Body of pancreas (tissue), 4 donors: ENCODE measurements at places on chromosomes 3 and 15.
A peak's percentile ranks its signal among the peaks of the same experiment; 100 is the strongest.

DNA sequence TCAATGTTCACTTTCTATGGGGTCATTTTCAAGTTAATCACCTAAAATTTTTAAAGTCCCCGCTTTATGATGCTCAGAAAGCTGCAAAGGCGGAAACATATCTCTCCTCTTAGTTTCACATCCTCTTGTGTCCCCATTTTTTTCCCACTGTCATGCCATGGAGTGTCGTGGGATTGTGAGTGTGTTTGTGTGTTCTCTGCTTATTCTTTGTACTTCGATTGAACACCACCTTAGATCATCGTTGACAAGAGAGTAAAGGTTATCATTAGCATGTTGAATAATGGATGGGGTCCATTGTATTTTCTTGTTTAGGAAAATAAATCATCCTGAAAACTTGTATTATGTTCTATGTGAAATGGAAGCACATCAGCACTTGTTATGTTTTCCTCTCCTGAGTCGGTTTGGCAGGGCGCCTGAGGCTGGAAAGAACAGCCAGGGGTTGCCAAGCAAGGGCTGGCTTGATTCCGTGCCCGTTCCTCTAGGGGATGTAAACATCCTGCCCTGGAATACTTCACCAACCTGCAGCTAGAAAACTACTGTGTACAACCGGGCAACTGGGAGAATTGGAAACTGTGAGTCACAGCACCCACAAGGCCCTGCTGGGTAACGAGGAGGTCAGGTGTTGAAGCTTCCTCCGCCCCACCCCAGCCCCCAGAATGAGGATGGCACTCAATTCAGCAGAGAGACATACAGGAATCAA lies 67.2 kb downstream of the EIF4E3 start:
- H3K4me3 ChIP-seq, result no peak overlapping the region
- no peaks in the 10 kb centered on the region for H3K36me3 ChIP-seq
- peak; percentile 99 for DNase-seq
- H3K4me1 ChIP-seq, result peaks cover 35% of the 10 kb centered on the region
- peak overlapping the region; percentile 77 for H3K27ac ChIP-seq

GRCh38 chr3:159821736-159822135 lies 166.9 kb upstream of the IL12A start:
- no peaks in the 10 kb centered on the region for H3K36me3 ChIP-seq
- no peak overlapping the region for H3K27ac ChIP-seq
- no peaks in the 10 kb centered on the region for H3K4me1 ChIP-seq
- DNase-seq, result no peak
- H3K27me3 ChIP-seq, result no peaks in the 10 kb centered on the region
- no peak overlapping the region for H3K4me3 ChIP-seq

- DNase-seq, result peak; percentile 22
- H3K36me3 ChIP-seq, result no peaks in the 10 kb centered on the region
- no peak overlapping the region for H3K27ac ChIP-seq
- H3K4me1 ChIP-seq, result peaks cover 14% of the 10 kb centered on the region
Measured at GRCh38 chr3:43733459-43734384, 43.0 kb downstream of the ABHD5 start.

DNA sequence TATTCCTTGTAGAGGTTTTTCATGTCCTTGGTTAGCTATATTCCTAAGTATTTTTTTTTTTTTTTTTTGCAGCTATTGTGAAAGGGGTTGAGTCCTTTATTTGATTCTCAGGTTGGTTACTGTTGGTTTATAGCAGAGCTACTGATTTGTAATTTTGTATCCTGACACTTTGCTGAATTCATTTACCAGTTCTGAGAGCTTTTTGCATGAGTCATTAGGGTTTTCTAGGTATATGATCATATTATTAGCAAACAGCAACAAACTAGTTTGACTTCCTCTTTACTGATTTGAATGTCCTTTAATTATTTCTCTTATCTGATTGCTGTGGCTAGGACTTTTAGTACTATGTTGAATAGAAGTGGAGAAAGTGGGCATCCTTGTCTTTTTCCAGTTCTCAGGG lies 737.4 kb downstream of the ZNF385D start:
- no peak for DNase-seq
- no peak overlapping the region for H3K27ac ChIP-seq
- no peaks in the 10 kb centered on the region for H3K36me3 ChIP-seq
- no peak overlapping the region for H3K4me3 ChIP-seq
- H3K4me1 ChIP-seq, result no peaks in the 10 kb centered on the region

- DNase-seq, result no peak
- H3K4me3 ChIP-seq, result no peak overlapping the region
- H3K36me3 ChIP-seq, result no peaks in the 10 kb centered on the region
- H3K27me3 ChIP-seq, result no peaks in the 10 kb centered on the region
Measured at GRCh38 chr3:48268381-48268935, 27.6 kb downstream of the ZNF589 start.

GRCh38 chr3:5022187-5022965 lies 43.1 kb downstream of the BHLHE40 start:
- DNase-seq, result no peak
- no peak overlapping the region for H3K4me3 ChIP-seq
- H3K27ac ChIP-seq, result peak overlapping the region; percentile 57
- H3K36me3 ChIP-seq, result no peaks in the 10 kb centered on the region

DNA sequence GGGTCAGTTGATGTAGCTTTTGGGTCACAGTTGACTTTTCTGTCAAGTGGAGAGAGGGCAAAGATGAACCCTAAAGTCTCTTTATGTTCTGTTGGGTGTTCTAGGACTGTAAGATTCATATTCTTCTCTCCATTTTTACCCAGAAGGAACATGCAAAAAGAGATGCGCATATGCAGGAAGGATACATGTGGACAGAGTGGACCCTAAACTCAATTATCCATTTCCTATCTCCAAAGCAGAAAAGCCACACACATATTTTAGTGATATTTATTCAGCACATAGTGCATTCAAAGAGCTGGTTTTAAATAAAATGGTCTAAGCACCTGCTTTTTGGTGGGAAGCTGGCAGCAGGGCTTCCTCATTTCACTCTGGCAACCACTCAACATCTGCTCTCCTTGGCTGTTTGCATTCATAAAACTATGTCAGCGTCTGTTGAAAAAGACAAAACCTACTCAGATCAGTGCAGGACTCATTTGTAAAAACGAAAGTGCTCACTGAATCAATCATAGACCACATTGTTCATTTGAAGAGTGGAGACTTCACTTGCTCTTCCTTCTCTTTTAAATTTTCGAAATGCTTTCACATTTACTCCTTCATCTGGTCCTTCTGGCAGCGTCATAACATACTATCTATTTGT lies 96.6 kb downstream of the SEMA6D start:
- no peak overlapping the region for H3K27ac ChIP-seq
- H3K27me3 ChIP-seq, result no peaks in the 10 kb centered on the region
- peaks cover 60% of the 10 kb centered on the region for H3K4me1 ChIP-seq
- no peak overlapping the region for H3K4me3 ChIP-seq
- no peaks in the 10 kb centered on the region for H3K36me3 ChIP-seq
- no peak for DNase-seq

DNA sequence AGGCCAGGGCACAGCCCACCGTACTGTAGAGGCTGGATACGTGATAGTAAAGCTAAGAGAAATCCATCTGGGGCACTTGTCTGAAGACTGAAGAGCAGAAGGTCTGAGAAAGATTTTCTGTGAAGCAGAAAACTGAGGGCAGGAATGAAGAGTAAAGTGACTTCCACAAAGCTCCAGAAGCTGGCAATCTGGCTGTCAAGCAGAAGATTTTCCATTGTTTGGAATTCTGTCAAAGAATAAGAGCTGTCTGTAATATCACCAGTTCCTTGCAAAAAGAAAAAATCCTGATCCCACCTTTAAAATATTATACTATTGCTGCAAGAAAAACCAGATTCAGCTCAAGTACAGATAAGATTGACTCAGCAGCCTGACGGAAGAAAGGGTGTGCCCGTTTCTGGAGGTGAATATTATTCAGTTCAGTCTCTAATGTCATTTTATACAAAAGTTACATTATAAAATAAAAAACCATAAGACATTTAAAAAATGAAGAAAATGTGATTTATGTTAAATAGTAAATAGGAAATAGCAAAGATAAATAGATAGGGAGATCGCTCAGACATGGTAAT lies 550.4 kb upstream of the SGO1 start:
- no peak overlapping the region for H3K4me3 ChIP-seq
- no peak for DNase-seq
- no peaks in the 10 kb centered on the region for H3K27me3 ChIP-seq
- no peak overlapping the region for H3K27ac ChIP-seq
- peaks cover 14% of the 10 kb centered on the region for H3K4me1 ChIP-seq
- H3K36me3 ChIP-seq, result no peaks in the 10 kb centered on the region

DNA sequence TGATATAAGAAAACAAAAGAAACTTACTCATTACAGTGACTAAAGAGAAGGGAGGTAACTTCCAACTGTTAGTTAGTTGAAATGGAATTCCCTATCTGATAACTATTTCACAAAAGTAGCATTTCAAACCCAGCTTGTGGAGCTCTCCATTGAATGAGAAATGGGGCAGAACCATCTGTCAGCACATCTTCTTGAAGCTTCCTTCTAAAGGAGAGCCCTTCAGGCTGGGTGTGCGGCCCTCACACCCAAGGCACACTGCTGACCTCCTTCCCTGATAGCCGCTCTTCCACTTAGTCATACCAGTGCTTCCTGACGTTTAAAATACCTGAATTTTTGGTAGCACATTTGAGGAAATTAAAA lies 28.1 kb upstream of the VEPH1 start:
- no peaks in the 10 kb centered on the region for H3K27me3 ChIP-seq
- peaks cover 5% of the 10 kb centered on the region for H3K4me1 ChIP-seq
- H3K4me3 ChIP-seq, result no peak overlapping the region
- no peaks in the 10 kb centered on the region for H3K36me3 ChIP-seq

DNA sequence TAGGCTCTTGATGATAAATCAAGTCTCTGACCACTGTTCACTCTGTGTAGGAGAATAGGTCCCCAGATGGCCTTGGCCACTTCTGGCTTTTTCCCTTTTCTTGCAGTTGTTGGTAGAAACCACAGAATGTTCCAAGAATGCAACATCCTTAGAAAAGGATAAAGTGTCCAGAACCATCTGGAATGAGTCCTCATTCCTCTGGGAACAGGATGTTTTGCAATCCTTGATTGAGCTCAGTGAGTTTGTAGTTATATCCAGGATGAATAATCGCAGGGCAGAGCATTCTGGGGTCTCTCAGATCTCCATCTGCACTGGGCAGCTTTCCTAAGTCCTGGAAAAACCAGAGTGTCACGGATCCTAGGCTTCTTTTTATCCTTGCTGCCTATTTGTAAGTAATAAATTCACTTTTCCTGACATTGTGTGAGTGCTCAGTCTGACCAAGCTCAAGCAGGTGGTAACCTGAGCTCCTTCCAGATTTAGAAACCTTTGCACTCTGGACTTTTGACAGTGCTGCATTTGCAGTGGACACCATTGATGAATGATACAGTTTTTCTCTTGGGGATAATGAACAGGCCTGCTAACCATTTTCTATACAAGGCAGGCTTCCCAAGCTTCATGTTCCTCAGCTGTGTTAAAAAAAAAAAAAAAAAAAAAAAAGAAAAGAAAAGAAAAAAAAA lies 1028.6 kb downstream of the OTOL1 start:
- peak; percentile 4 for DNase-seq
- no peaks in the 10 kb centered on the region for H3K36me3 ChIP-seq
- H3K4me1 ChIP-seq, result no peaks in the 10 kb centered on the region

DNA sequence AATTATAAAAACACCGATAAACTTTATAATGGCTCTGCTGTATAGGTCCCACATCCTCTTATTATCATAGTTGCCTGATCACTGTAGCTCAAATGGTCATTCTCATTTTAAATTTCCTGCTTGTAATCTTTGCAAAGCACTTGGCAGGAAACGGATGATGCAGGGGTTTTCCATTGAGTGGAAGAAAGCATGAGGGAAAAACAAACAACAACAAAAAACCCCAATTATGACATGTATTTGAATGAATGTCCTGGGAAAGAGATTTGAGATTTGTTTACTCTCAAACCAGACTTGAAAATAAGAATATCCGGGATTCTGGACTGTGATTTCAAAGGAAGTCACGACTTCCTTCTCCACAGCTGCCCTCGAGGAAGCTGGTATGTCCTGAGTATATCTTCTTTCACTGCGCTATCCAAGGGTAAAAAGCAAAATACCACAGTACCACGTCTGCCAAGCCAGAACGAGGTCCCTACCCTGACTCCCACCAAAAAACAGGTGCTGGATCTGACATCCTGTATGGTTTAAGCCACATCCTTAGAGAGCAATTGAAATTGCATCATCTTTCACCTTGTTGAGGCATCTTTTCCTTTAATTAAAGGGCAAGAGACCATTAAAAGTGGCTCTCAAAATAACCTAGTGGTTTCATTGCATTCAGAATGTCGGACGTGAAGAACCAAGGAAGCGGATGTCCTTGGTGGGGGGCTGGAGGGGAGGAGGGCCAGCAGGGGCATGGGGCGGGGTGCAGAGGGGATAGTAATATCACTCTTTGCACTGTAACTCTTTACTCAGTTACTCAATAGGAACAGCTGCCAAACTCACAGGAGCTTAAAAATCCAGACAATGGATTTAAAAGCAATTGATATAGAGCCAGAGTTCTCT lies 13.5 kb upstream of the TIPIN start:
- no peak for DNase-seq
- peak overlapping the region; percentile 75 for H3K27ac ChIP-seq
- no peak overlapping the region for H3K4me3 ChIP-seq
- H3K36me3 ChIP-seq, result no peaks in the 10 kb centered on the region
- peaks cover 9% of the 10 kb centered on the region for H3K4me1 ChIP-seq

DNA sequence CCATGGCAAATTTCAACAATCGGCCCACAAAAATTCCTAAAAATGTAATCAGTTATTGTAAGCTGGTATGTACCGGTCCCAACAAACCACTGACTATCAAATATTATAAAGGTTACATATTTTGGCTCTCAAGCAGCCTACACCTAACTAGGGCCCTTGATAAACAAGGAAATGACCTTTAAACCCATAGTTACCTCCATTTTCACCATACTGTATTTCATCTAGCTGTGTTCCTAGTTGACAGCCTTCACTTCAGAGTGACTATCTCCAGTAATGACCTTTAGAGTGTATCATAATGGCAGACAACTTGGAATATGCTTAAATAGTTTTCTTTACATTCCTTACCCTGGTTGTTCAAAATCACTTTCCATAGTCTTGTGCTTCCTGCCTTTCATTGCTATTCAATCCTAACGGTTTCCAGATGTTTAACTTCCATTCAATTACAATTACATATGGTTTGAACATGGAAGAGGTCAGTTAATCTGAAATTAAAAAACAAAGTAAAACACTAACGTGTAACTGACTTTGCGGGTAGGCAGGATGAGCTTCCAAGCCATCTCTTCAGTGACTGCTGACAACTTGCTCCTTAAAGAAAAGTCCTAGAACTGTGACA lies 111.9 kb upstream of the TSC22D2 start:
- no peak for DNase-seq
- no peaks in the 10 kb centered on the region for H3K27me3 ChIP-seq
- no peak overlapping the region for H3K4me3 ChIP-seq
- no peaks in the 10 kb centered on the region for H3K36me3 ChIP-seq
- H3K27ac ChIP-seq, result no peak overlapping the region
- no peaks in the 10 kb centered on the region for H3K4me1 ChIP-seq

DNA sequence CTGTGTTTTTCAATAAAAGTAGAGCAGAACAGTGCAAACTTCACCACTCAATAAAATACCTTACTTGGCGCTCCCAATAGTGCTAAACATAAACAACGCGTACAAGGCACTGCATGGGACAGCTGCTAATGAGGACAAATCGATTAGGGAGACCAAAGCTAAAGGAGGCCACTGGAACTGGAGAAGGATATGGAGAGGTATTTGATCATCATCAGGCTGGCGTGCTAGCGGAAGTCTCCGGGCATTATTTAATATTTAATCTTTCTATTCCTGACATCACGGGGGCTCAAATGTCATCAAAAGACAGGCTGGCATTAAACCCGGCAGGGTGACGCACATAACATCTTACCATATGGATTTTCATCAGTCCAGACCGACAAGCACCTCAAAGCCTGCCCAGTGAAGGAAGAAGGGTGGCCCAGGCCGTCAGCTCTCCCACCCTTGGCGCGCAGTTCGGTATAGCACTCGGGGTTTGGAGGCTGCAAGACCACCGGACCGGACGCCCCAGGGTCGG lies 604 bp downstream of the CCPG1 start:
- peaks cover 49% of the 10 kb centered on the region for H3K4me1 ChIP-seq
- no peaks in the 10 kb centered on the region for H3K27me3 ChIP-seq
- H3K27ac ChIP-seq, result peak overlapping the region; percentile 99
- no peak for DNase-seq
- no peaks in the 10 kb centered on the region for H3K36me3 ChIP-seq
